ENCODE measurements at places on chromosomes 6 and 20.

- no peak for DNase-seq
Measured at GRCh38 chr6:81561731-81562130, 190.8 kb downstream of the TENT5A start.

- DNase-seq, result no peak
Measured at GRCh38 chr20:47126709-47127108, 229.8 kb downstream of the ZMYND8 start.

GRCh38 chr20:46566125-46566524 lies 15.7 kb upstream of the OCSTAMP start:
- DNase-seq, result no peak

- DNase-seq, result no peak
Measured at GRCh38 chr20:7765221-7765620, 175.0 kb downstream of the HAO1 start.

- no peak for DNase-seq
Measured at GRCh38 chr20:63372971-63373885, 12.1 kb upstream of the CHRNA4 start.

DNA sequence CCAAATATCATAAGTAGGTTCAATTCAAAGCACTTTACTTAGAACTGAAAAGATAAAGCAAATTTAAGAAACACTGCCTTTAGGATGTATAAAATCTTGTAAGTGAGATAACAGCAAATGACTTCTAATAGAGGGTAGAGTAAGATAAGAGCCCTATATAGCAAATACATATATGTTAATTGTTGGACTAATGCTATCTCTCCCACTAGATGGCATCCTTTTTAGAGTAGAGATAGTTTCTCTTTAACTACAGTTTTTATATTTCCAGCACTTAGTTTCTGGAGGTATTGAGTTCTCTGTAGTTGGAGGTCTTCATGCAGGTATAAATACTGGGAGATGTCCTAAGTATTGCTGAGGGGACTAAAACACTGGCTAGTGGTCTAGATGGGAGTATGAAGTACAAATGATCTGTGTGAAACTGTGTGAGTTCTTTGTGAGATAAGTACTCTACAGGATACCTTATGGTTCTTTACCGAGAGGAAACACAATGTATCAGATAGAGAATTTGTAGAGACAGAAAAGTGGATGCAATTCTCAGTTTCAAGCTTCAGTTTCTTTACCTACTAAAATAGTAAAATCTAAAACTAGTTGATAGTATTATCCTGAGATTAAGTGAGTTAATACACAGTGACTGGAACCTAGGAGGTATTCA lies 399.3 kb downstream of the KHDRBS2 start:
- no peak for DNase-seq

- DNase-seq, result no peak
Measured at GRCh38 chr6:24493945-24494820, 586 bp upstream of the ALDH5A1 start.

DNA sequence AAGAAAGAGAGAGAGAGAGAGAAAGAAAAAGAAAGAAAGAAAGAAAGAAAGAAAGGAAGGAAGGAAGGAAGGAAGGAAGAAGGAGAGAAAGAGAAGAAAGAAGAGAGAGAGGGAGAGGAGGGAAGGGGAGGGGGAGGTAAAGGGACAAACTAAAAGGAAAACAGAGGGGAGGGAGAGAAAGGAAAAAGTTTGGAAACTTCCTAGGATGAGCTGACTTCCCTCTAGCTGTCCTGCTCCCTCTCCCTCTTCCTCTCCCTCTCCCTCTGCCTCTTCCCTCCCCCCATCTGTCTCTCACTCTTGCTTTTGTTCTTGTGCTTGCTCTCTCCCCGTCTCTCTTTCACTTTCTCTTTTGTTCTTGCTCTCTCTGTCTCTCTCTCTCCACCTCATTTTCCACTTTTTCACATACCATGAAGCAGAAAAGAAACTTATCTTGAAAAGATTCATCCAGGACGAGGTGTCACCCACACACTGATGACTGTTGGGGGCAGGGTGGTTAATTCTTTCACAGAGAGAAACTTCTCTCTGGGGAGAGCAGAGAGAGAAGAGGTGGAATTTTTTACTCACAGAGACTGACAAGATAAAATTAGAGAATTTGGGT lies 56.4 kb upstream of the DUSP22 start:
- DNase-seq, result no peak

- DNase-seq, result peak; percentile 7
Measured at GRCh38 chr20:39880890-39881289, 808.1 kb downstream of the MAFB start.

GRCh38 chr6:79404261-79404660 lies 133.0 kb downstream of the LCA5 start:
- no peak for DNase-seq

GRCh38 chr6:87182940-87183339 lies 27.6 kb downstream of the ZNF292 start:
- DNase-seq, result no peak

GRCh38 chr6:14310960-14311359 lies 193.4 kb downstream of the CD83 start:
- no peak for DNase-seq

- no peak for DNase-seq
Measured at GRCh38 chr6:145699462-145699861, 35.9 kb downstream of the EPM2A start.

GRCh38 chr20:17783671-17784070 lies 83.9 kb downstream of the BANF2 start:
- DNase-seq, result no peak

DNA sequence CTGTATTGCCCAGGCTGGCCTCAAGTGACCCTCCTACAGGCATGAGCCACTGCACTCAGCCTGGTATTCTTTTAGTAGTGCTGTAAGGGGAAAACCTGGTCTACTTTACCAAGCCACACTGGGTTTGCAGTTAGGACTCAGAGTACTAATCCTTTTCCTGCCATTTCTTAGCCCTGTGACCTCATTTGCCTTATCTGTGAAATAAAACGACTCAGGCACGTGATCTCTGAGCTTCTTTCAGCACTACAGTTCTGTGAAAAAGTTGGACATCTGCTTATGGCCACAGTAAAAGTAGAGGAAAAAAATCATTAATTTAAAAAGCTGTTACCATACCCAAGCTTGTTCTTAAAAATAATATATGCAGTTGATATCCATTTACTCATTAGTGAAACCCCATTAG lies 1007.5 kb downstream of the KIF16B start:
- no peak for DNase-seq

DNA sequence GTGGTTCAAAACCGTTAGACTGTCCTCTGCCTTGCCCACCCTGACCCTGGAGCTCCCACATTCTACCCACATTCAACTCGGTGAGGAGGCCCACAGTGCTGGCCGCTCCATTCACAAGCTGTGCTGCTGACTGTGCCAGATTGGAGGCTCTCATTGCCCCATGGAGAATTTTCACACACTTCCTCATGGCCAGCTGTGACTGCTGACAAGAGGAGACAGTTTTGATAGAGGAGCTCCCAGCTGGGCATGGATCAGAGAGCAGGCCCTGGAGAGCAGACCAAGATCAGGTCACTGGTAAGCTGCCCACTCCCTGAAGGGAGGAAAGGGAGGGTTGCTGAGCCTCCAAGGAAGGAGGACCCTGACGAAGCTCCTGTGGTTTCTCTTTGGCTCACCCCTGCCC lies 246.1 kb upstream of the RIN2 start:
- no peak for DNase-seq

DNA sequence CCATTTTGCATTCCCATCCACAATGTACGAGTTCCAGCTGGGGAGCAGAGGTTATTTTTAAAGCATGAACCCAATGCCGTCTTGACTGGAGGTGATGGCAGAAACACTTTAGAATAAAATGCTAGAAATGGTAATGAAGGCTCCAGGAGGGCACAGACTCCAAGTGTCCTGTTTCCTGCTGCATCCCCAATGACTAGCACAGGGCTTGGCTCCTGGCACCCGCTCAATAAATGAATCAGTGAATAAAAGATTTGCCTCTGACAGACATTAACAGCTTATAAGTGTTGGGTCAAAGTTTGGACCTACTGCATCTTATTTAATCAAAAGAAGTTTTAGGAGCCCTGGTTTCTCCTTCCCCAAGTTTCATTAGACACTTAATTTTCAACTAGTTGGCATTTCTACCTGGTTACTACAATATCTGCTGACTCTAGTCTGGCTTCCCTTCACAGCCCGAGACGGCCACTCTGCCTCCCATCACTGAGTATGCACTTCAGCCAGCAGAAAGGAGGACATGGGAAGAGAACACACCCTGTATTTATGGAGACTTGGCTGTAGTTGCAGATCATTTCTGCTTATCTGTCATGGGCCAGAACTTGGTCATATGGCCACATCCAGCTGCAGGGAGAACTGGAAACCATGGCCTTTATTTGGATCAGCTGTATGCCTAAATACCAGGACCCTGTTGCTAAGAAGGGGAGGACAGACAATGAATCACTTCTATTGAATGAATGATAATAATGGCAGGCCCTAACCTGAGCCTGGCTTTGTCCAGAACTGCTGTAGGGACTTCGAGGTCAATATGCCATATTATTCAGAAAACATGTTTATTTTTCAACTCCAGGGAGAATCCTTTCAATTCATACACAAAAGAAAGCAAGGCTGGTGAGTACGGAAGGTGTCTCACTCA lies 63.1 kb downstream of the TTI1 start:
- DNase-seq, result no peak

DNA sequence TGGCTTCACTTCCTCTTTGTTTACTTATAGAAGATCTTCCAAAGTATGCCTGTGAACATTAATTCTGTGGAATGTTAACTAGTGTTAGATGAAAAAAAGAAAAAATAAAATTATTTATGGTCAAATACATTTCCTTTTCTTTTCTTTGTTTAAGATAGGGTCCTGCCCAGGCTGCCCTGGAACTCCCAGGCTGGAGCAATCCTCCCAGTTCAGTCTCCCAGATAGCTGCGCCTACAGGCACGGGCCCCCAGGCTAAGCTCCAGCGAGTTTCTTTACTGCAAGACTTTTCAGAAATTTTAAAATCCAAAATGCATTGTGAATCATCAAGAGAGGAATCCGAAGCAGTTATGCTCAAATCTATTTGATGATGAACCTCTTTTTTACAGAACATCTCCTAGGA lies 39.3 kb upstream of the IL20RA start:
- no peak for DNase-seq

GRCh38 chr6:140784573-140784972 lies 1348.2 kb upstream of the GJE1 start:
- DNase-seq, result no peak

DNA sequence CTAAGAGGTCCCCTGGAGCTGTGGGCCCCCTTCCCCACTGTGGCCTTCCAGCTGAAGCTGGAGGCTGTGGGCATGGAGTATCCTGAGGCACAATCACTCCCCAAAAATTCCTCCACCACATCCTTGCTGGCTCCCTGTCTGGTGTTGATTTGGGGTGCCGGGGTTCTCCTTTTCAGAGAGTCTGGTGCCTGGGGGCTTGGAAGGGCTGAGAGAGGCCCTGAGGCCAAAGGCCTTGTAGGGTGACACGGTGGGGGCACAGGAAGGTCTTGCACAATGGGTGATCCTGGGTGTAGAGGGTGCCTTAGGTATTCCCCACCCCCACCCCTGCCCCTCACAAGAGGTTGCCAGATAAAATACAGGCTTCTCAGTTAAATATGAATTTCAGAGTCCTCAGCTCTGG lies 33.2 kb upstream of the VEGFA start:
- DNase-seq, result no peak

DNA sequence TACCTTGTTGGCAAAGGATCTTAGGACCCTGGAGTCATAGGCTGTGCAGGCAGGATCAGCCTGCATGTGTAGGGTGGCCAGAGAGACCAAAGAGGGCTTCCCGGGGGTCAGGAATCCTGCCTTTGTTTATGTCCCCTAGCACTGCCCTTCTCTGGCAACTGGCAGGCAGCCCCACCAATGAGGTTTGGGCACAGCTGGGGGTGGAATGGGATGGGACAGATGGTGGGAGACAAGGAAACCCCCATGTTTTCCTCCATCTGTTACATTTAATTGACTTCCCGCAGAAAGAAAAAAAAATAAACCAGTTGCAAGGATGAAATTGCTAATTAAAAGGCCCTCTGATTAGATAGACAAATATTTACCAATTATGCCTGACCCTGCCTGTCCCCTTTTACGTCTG lies 27.6 kb downstream of the CD40 start:
- DNase-seq, result no peak

- no peak for DNase-seq
Measured at GRCh38 chr6:150452428-150453243, 83.8 kb downstream of the IYD start.

DNA sequence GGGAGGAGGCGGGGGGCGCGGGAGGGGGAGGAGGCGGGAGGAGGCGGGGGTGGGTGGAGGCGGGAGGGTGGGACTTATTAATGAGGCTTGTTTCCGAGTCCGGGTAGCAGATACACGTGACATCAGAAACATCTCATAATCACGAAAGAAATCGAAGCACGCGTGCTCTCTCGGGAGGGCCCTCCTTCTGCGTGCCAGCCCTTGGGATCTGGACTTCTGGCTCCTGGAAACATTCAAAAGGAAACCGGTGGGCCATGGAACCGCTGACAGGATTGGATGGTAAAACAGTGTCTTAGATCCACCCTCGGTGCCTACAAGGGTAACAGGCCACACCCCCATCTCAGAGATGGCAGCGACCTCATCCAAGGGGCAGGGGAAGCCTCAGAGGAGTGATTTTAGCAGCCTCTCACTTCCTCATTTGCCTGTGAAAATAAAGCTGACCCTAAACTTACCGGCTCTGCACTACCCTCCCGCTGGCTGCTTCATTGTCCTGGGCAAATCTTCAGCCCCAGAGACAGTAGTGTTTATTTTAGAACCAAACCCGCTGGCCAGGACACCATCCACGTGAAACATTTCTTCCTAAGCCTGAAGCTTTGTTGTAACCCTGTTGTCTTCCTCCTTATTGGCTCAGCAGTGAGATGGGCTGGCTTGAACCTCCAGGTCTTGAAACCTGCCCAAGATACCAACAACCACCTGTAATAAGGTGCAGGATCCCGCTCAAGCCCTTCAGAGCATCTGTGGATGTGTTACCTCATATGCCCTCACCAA lies 97.5 kb downstream of the PSMG4 start:
- no peak for DNase-seq

GRCh38 chr6:50128420-50129005 lies 78.8 kb upstream of the DEFB112 start:
- no peak for DNase-seq

GRCh38 chr6:16689788-16690607 lies 71.3 kb downstream of the ATXN1 start:
- no peak for DNase-seq

DNA sequence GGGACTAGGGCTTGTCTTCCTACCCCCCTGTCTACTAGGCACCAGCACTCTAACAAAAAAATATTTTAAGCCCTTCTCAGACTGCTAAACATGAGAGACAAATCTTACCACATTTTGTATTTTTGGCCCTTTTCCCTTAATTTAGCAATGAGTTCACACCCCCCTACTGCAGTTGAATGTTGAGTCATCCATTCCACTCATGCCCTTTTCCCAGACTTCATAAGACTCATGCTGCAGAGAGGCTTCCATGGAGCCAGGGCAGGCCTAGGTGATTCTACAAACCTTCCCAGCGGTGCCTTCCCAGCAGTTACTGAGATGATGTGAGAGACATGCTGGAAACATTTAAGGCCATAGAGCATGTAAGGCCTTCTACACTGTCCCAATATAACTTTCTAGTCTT lies 53.9 kb downstream of the PXDC1 start:
- DNase-seq, result no peak

GRCh38 chr20:50130356-50130723 lies 17.4 kb upstream of the UBE2V1 start:
- no peak for DNase-seq

Measured in HL-60 (cell line).